ENCODE measurements at places on chromosomes 11 and 22.

DNA sequence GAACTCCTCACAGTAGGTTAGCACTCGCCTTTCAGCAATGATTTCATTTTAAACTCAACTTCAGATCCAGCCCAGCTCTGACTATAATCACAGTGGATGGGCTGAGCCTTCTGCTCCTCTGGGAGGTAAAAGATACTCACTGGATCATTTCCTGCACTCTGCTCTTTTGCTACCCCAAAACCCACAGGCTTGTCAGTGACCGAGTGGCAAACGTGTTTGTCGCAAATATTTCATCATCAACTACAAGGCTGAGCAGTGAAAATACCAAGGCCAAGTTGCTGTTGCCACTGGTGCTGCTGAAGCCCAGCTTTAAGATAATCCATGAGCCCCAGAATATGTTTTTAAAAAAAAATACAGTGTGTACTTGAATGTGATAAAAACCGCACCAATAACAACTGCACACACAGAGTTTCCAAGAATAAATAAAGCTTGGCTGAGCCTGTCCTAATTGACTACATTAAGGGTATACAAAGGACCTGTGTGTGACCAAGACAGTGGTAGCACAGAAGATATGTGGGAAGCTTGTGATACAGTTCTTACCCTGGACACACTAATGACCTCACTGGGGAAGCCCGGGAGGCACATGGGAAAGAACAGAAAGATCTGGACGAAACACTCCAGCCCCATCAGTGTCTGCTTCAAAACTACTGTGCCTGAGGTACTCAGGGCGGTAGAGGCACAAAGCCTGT, 41.3 kb downstream of the ABTB2 start:
- no peak for DNase-seq

- no peak for DNase-seq
Observed at GRCh38 chr22:50526834-50527801, 1.7 kb upstream of the SCO2 start.

- no peak for DNase-seq
Observed at GRCh38 chr11:27319072-27319471, 43.9 kb downstream of the CCDC34 start.

DNA sequence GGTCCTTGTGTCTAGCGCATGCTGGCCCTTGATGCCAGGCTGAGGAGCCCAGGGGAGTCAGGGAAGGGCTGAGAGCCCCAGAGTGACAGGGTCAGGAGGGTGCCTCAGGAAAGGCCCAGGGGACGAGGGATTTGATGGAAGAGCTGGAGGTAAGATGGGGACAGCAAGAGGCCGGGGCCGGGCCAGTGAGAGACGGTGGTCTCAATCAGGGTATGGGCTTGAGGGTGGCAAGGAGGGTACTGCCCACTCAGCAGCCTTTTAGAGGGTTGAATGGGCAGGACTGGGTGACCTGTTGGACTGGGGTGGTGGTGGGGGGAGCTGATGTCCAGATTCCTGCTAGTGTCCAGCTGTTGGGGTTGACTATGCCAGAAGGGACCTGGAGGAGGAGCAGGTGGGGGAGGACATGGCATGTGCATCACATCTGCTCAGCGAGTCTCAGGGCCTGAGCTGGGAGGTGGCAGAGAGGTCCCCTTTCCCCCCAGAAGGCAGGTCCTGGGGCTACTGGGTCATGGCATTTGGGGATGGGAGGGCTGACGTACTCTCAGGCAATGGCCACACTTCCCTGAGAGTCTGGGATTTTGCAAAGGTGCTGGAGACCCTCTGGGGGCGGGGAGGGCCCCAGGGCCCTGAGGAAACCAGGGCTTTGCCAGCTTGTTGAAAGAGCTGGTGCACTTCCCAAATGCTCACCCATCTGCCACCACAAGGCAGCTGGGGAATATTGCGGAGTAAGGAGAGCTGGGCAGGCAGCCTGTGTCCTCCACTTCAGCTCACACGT, 18.4 kb downstream of the MYO7A start:
- DNase-seq: no peak

DNA sequence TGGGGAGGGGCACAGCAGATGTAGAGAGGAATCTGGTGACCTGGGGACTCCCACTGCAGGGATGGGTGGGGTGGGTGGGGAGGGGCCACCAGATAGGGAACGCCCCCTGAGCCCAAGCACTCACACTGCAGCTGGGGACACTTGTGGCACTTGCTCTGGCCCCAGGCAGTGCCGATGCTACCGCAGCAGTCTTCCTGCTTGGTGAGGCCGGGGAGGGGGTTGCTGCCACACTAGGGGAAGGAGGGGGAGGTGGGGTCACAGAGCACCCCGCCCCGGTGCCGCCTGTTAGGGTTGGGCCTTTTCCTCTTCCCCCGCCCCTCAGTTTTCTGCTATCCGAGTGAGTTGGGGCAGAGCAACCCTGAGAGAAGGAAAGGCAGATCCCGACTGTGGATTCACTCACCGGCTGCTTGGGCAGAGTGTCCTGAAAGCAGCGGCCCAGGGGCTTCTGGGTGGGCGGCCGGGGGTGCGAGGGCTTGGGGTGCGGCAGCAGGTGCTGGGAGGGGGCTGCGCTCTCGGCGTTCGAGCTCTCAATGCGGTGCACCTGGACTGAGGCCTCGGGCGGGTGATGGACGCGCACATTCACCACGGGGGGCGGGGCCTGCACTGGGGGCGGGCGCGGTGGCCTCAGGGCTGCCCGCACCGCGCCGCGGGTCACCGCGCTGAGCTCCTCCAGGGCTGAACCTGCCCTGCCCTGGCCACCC, 4.7 kb downstream of the LTBP3 start:
- DNase-seq: peak; percentile 46

DNA sequence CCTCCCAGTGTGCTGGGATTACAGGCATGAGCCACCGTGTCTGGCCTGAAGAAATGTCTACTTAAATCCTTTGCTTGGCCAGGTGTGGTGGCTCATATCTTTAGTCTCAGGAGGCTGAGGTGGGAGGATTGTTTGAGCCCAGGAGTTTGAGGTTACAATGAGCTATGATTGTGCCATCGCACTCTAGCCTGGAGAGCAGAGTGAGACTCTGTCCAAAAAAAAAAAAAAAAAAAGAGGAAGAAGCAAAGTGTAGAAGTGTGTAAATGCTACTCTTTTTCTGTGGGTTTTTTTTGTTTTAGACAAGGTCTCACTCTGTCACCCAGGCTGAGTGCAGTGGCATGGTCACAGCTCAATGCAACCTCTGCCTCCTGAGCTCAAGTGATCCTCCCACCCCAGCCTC, 6.4 kb upstream of the ATG16L2 start:
- DNase-seq: no peak

- DNase-seq: no peak
Observed at GRCh38 chr11:89015614-89016013, 50.2 kb downstream of the GRM5 start.

- DNase-seq: no peak
Observed at GRCh38 chr11:117830674-117831351, 6.3 kb upstream of the FXYD2 start.

DNA sequence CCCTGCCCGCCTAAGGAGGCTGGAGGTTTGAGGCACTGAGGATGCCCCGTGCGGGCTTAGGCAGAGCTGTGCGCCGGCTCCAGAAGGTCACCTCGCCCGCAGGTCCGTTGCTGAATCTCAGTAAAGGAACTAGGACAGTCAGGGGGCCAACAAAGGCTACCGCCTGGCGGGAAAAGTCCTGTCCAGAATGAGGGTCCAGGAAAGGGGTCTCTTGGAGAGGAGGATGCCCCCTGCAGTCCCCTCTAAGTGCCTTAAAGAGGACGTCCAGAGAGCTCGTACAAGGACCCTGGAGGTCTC, 548 bp downstream of the PVALB start:
- no peak for DNase-seq

DNA sequence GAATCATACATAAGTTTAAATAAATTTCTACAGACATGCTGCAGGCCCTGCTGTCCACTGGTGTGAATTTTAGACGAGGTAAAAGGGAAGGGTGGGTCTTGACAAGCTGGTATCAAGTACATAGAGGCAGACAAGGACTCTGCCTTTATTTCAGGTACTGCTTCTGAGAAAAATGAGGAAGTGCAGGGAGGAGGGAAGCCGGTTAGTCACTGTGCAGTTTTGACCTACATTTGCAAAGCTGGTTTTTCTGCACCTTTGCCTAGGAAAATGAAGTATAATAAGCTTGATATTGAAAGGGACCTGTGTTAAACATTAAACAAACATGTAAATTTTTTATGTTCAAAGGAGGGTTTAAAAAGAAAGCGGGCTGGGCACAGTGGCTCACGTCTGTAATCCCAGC, 24.6 kb downstream of the TMEM45B start:
- no peak for DNase-seq

DNA sequence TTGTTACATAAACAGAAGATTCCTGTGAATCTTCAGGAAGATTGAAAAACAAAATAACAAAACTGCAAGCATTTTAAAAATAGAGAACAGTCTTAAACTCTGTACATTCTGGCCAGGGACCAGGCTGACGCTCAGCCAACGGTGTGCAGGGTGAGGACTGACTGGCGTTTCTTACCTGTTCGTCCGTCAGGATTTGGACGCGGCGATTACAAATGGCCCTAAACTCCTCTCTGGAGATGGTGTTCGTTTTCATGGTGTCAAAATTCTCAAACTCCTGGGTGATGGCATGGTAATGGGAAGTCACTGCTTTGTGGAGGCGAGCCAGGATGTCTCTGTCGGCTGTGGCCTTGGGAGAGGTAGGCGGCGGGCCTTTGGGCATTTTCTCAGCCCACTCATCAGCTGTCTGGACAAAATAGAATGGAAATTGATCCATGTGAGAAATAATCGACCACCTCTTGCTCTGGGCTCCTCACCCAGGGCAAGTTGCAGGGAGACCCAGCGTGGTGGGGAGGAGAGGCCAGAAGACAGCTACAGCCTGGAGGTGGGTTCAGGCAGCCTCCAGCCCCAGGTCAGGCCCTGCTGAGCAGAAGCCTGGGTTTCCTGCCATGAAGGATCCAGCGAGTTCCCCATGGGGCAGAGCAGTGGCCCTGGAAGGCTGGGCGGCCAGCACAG, 143.0 kb downstream of the MPPED1 start:
- no peak for DNase-seq

GRCh38 chr11:27696115-27696514, 4.1 kb downstream of the BDNF start:
- DNase-seq: no peak

- no peak for DNase-seq
Observed at GRCh38 chr11:73193251-73194033, 24.6 kb upstream of the P2RY2 start.

- DNase-seq: no peak
Observed at GRCh38 chr11:123308077-123308476, 113.0 kb upstream of the CLMP start.

DNA sequence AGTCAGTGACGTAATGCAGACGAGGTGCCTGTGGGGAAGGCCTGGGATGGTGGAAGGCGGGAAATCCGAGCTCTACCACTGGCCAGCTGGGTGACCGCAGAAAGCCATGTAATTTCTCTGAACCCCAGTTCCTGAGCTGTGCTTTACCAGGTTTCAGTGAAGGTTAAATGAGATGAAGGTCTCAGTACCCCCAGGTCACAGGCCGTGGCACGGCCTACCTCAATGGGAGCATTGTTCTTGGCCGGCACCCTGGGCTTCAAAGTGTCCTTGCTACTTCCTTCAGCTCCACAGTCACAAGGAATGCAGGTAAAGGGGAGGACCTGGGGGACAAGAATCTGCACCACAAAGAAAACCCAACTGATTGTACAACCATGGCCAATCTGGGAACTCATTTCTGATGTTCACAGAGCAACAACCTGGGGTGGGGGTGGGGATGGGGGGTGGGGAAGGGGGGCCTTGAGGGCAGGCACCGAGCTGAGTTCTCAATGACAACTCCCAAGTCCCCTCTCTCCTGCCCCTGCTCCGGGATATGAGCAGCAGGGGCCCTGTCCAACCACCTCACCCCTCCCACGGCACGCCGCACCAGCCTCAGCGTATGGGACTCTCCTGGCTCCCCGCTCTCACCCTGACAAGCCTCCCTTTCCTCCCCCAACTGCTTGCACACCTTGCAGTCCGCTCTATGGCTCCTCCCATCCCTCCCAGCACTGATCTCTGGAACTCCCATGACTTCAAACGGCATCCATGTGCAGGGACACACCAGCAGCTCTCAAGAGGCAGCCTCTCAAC, 59.1 kb upstream of the ARFGAP3 start:
- DNase-seq: no peak

DNA sequence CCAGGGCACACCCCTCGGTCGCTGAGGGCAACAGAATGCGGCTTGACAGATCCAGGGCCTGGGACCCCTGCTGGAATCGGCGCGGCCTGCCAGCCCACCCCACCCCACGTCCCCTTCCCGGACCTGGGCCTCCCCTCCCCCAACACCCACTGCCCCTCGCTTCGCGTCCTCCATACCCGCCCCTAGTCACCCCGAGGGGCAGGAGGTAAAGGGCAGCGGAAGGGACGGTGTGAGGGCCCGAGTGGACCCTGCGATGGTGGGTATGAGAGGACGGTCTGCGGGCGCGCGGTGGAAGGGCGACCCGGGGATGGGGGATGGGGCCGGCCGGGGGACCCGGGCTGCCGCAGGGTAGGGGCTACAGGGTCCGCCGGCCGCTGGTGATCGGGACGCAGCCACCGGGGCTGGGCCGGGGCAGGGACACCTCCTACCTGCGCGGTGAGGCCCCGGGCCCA, 311 bp downstream of the APBB1 start:
- no peak for DNase-seq

- DNase-seq: no peak
Observed at GRCh38 chr11:114684636-114685035, 6.3 kb downstream of the NXPE2 start.

GRCh38 chr11:88250566-88251242, 75.5 kb upstream of the RAB38 start:
- DNase-seq: no peak

- DNase-seq: no peak
Observed at GRCh38 chr22:29459773-29460172, 20.2 kb upstream of the NEFH start.

DNA sequence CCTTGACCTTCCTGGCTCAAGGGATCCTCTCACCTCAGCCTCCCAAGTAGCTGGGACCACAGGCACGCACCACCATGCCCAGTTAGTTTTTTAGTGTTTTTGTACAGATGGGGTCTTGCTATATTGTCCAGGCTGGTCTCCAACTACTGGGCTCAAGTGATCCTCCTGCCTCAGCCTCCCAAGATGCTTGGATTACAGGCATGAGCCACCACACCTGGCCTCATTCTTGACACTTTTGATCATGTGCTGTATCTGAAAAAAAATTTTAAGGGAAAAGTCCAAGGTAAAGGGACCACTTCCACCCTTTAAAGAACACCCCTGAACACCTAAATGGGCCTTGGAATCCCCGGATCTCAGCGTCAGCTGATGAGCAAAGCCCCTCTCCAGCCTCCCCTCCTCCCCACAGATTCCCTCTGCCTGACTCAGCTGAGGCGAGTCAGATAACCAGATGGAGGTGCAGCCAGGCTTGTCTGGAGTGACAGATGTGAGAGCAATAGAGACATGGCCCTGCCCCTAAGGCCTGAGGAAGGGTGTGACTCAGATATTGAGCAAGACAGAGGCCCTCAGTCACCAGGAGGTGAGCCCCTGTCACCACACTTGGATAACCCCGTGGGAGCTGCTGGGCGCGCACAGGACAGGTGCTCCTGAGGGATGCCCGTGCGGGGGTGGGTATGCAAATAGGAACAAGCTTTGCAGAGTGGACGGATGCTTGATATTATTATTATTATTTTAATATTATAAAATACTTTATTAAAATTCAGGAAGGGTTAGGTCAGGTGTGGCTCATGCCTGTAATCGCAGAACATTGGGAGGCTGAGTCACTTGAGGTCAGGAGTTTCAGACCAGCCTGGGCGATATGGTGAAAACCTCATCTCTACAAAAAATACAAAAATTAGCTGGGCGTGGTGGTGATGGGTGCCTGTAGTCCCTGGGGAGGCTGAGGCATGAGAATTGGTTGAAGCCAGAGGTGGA, 5.0 kb upstream of the CCDC88B start:
- DNase-seq: no peak

GRCh38 chr22:21726650-21727049, 8.9 kb downstream of the YPEL1 start:
- DNase-seq: no peak

GRCh38 chr11:7632211-7632610, 41.1 kb downstream of the CYB5R2 start:
- no peak for DNase-seq

Measured in stimulated activated CD4-positive, alpha-beta T cell treated with anti-CD3 and anti-CD28 coated beads, Interleukin-15, amount 100 ng/mL, for 1 hour (primary cell).